NCI-H1930 (cell line): ENCODE measurements at places on chromosomes 3 and 15.

- DNase-seq: no peak
Measured at GRCh38 chr3:60064210-60065178, 1014.7 kb upstream of the CFAP20DC start.

GRCh38 chr15:60652870-60653269 is 173.9 kb upstream of the ICE2 start:
- DNase-seq: no peak

- no peak for DNase-seq
Measured at GRCh38 chr3:149299938-149300801, 33.3 kb downstream of the TM4SF18 start.

DNA sequence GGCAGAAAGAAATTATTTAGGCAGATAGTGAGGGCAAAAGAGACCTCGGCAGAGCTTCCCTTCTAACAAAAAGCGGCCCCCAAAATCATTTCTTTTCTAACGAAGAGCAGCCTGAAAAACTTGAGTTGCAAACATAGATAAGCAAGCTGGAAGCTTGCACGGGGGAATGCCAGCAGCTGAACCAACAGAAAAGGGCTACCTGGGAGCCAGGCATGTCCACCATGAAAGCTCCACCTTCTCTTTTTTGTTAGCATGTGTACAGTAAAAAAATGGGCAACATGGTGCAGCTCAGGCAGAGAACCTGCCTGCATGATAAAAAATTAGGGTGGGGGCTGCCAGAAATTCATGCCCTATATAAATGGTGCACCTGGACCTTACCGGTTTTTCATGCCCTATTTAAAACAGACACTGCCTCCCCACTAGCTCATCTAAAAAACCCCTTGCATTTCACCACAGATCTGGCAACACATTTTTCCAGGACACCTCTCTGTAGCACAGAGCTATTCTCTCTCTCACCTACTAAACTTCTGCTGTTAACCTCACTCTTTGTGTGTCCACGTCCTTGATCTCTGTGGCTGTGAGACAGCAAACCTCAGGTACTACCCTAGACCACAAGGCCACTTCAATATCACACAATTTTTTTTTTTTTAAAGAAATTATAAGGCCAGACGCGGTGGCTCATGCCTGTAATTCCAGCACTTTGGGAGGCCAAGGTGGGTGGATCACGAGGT is 18.7 kb downstream of the SLC33A1 start:
- no peak for DNase-seq

GRCh38 chr3:52237006-52237656 is 1.8 kb downstream of the TWF2 start:
- no peak for DNase-seq

- no peak for DNase-seq
Measured at GRCh38 chr3:156675830-156676767, 1.7 kb downstream of the TIPARP start.

GRCh38 chr3:53140847-53141845 is 10.9 kb upstream of the RFT1 start:
- DNase-seq: no peak

DNA sequence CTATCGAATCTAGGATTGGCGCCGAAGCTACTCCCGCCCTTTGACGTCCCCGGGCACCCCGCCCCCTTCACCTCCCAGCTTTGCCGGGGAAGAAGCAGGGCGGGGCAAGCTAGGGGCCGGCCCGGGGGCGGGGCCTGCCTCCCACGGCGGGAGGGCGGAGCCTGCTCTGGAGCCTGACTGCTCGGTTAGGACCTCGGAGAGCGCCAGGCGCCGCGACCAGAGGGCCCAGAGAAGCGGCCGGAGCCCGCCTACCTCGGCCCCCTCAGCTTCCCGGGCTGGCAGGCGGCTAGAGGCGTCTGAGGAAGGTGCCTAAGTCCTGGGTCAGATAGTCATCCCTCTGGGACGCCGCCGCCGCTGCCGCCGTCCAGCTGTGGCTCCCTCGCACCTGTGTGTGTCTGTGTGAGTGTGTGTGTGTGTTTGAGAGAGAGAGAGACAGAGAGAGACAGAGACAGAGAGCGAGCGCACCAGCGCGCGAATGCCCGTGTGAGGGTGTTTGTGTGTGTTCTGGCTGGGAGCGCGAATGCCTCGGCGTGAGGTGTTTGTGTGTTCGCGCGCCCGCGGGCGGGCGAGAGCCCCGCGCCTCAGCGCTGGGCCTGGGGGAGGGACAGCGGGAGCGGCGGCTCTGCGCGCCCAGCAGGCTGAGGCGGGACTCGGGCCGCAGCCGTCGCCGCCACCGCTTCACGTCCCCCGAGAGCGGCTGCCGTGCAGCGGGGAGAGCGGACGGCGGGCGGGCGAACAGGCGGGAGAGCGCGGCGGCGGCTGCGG is at the start of gene STXBP5L:
Gene STXBP5L, plus strand, starts transcription at position 176 of the 765 bp plus-strand sequence. CDS start 1,374 bp downstream, outside the sequence.
- DNase-seq: peak; percentile 95
